ENCODE measurements at places on chromosomes 5 and 9.

GRCh38 chr9:85511746-85512145 is 230.0 kb downstream of the AGTPBP1 start:
- DNase-seq, result no peak

DNA sequence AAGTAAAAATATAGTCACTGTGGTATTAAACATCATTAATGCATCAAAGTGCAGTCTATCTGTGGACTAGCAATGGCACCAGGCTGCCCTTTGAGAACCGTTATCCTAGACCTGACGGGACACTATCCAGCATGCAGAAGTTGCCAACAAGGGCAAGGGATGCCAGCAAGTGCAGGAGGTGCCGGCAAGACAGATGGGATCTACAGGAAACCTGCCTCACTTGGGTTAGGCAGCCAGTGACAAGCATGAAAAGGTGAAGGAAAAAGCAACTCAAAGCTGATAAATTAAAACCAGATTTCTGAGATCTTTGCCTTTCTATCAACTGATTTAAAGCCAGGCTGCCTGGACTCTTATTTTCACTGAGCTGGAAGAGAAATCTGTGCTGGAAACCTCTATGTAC is 315.2 kb upstream of the PDE4D start:
- DNase-seq, result no peak

GRCh38 chr5:173320259-173320658 is 8.0 kb downstream of the STC2 start:
- no peak for DNase-seq

DNA sequence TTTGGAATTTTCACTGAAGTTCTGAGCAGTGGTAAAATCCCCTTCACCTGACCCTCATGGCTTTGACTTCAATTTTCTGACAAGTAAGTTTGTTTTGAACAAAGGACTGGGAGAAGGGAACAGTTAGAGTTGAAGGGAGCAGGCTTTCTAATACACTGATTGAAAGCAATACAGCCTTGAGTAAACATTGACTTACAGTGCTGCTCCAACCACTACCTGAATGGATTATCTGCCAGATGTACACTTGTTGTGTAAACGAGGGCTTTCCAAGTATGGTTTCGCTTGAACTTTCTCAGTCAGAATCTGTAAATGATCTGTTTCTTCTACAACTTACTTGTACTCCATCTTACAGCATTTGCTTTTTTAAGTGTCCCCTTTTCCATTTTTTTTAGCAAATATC is 1414.9 kb upstream of the NUDT12 start:
- DNase-seq, result no peak

DNA sequence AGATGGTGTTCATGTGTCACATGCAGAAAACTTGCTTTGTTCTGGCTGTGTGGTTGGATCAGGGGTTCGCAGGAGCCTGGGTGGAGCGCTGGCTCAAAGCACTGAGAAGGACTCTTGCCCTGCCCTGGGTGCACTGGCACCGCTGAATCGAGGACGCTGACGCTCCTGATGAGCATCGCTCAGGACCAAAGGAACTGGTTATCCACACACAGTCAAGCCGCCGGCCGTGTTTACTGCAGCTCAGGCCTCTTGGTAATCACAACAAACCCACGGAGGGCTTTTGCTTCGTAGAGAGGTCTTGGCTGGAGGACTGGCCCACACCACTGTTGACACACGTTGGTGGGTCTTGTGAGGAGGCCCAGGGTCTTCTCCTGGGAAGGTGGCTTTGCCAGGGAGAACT is 299.4 kb upstream of the IRX2 start:
- DNase-seq, result no peak

DNA sequence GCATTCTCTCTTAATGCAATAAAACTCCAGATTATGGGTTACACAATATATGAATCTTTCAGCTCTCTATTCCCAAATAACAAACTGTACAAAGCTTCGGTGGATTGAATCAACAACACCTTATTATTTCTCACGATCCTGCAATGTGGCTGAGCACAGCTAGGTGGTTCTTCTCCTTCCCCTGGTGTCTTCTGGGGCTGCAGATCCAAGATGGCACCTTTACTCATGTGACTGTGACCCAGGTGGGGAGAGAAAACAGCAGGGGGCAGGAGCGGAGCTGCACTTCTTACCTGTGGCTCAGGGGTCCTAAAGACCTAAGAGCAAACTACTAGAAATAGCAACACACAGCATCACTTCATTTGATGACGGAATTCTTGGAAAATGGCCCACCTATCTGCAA is 233.1 kb downstream of the IRX1 start:
- no peak for DNase-seq

GRCh38 chr5:73100109-73100508 is 20.3 kb upstream of the TMEM171 start:
- no peak for DNase-seq

DNA sequence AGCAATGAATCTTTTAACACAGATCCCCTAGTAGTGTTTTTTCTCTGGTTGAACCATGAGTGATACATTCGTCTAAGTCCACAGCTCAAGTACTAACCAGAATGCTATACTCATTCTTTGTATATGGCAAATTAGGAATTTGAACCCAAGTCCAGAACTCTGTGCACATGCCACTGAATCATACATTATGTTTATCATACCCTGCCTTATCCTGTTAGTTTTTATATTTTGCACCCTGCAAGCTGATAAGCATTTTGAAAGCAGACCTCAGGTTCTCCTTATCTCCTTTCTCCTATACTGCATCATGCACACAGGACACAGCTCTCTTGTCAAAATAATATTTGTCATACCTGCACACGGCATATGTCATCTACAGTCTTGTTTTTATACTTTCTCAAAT is 54.6 kb upstream of the ELL2 start:
- no peak for DNase-seq

DNA sequence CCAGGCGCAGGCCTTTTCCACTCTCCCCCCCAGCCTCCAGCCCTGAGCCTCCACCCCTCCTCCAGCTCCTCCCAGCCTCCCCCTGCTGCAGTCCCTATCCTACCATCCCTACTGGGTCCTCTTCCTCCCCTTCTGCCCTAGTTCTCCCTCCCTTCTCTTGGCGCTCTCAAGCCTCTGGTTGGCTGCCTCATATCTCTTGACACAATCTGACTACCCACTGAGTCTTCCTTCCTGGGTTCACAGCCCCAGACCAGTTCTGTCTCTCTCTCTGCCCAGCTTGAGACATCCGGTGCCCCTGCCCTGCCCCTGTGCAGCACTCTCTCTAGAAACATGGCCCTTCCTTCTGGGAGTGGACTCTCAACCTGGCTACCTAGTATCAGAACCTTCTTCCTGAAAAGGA is 76.2 kb downstream of the TSPAN17 start:
- DNase-seq, result no peak

DNA sequence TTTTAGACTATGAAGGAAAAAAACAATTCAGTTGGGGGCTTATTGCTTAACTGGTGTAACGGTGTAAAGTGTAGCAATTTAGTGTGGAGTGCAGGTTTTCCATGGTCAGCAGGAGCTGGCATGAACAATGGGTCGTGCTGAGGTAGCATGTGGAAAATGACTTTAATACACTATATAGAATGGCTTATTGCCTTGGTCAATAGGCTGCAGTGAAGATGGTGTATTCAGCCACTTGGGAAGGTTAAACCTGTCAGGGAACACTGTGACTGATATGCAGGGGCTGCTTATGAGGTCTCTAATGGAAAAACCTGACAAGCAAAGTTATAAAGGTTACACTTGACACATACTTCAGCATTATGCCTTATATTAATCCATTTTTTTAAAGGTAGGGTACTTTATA is 764.7 kb upstream of the ARRDC3 start:
- no peak for DNase-seq

DNA sequence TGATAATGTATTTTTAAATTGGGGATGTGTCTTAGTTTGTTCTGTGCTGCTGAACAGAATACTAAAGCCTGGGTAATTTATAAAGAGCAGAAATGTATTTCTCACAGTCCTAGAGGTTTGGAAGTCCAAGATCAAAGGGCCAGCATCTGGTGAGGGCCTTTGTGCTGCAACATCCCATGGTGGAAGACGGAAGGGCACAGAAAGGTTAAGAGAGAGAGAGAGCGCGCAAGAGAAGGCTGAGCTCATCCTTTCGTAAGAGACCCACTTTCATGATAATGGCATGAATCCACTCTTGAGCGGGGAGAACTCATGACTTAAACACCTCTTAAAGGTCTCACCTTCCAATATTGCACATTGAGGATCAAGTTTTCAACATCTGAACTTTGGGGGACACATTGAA is 79.1 kb upstream of the GOLM1 start:
- no peak for DNase-seq

- no peak for DNase-seq
Observed at GRCh38 chr9:13992138-13993088, 321.5 kb downstream of the NFIB start.

- DNase-seq, result no peak
Observed at GRCh38 chr9:12425878-12426864, 267.0 kb upstream of the TYRP1 start.

GRCh38 chr9:69190863-69191181 is 16.7 kb downstream of the TJP2 start:
- no peak for DNase-seq

GRCh38 chr5:144017119-144017518 is 153.3 kb downstream of the YIPF5 start:
- DNase-seq, result no peak

DNA sequence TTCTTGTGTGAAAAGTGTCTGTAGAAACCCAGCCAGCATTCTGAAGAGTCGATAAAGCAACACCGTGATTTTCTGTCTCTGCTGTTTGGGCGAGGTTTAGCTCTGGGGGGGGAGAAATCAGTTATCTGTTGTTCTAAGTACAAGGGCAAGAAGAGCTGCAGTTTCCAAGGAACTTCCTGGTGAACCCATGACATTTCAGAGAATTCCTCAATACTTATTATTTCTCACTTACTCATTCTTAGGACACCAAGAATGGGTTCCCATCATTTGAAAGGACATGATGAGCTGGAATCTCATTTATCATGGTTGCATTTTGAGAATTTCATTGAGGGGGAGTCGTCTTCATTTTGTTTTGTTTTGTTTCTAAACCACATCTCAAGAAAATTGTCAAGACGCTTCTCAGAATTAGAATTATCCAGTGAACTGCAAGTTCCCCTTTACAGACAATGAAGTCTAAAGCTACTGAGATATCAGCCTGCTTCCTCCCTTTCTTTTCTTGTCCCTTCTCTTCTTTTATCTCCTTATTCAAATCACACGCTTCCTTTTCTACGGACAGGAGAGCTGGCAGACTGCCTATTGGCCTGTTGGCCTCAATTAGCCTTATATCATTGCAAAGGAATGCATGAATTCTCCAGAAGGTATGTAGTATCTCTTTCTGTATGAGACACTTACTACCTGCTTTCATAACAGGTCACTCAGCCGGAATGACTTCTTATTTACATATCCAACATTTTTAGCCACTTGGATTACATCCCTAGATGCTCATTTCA is 53.7 kb downstream of the ZNF462 start:
- DNase-seq, result no peak

DNA sequence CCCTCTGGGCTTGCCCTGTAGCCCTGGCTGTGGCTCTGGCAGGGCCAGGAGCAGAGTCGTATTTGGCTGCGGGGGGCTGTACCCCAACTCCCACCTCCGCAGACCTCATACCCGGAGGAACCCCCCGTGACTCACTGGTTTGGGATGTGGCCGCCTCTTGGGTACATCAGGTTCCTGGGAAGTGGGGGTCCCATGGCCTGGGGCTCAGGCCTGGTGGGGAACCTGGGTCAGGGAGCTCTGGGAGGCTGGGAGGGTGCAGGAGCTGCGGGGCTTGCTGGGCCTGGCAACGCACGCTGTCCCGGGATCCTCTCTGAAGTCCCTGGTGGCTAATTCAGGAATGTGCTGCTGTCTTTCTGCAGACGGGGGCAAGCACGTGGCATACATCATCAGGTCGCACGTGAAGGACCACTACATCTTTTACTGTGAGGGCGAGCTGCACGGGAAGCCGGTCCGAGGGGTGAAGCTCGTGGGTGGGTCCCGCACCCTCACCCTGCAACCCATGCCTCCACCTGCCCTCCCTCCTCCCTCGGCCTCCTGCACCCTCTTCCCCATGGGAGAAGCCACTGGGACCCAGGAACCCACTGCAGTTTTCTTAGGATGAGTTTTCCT is 2.4 kb downstream of the LCN1 start:
- DNase-seq, result no peak

GRCh38 chr9:126205845-126206498 is 120.7 kb upstream of the MVB12B start:
- no peak for DNase-seq

DNA sequence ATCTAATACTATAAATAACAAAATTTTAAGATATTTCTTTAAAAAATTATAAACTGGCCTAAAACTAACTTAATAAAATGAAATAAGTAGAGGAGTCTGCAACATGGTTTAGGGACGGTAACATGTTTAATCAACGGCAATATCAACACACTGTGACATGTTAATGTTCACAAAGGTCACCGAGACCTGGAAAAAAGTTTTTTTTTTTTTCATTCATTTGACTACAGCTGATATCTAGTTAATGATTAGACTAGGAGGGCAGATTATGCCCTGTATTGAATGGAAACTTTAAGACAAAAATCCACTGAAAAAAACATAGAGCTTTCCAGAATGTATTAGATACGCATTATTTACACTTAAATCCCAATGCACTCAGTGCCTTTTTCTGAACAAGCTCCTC is 67.0 kb upstream of the CDK5RAP2 start:
- no peak for DNase-seq

- DNase-seq, result no peak
Observed at GRCh38 chr5:1113805-1114586, 2.1 kb upstream of the SLC12A7 start.

DNA sequence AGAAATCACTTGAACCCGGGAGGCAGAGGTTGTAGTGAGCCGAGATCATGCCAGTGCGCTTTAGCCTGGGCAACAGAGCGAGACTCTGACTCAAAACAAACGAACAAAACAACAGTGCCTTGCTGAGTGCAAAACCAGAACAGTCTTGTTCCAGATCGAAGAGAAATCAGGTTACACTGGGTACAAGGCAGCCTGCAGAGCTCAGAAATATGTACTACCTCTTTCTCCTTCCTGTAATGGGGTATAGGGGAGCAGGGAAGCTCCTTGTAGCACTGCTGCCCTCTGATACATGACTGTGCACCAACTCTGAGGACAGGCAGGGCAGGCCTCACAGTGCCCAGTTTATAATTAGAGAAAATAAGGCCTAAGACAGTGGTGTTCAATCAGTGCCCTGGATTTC is 24.7 kb downstream of the TBC1D2 start:
- no peak for DNase-seq

GRCh38 chr5:87776785-87777184 is 364.1 kb upstream of the CCNH start:
- DNase-seq, result no peak

DNA sequence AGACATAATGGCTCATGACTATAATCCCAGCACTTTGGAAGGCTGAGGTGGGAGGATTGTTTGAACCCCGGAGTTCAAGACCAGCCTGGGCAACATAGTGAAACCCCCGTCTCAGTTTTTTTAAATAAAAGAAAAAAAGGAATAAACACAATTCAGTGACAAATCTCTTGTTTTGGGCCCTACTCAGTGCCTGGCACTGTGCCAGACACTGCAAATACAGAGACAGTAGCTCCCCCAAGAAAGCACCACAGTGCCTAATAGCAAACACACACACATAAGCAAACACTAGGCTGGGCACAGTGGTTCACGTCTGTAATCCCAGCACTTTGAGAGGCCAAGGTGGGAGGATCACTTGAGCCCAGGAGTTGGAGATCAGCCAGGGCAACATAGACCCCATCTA is 49.7 kb upstream of the GRHPR start:
- no peak for DNase-seq
